ENCODE measurements at places on chromosomes 7 and 10. TPM values are rescaled to one million over a fixed set of nuclear protein-coding genes. Genes with fewer than 3 reads are reported as not detected.

DNA sequence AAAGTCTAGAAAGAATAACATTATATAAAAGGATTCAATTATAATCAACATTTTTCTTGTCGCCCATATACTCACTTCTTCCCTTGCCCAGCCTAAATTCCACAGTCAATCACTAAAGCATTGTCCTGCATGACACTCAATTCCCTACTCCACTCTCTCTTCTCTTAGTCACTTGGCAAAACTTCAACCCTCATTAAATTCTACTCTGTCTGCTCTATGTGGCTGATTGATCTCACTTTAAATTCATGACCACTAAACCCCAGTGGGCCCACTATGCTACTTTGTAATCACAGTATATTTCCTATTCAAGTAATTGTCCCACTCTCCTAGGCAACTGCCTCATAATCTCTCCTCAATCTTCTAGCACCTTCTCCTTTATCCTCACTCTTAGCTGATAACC is 54.1 kb downstream of the MTERF1 start:
- DNase-seq = no peak
- no peaks in the 10 kb centered on the region for H3K4me1 ChIP-seq
- H3K27me3 ChIP-seq = no peaks in the 10 kb centered on the region

- no peaks in the 10 kb centered on the region for H3K36me3 ChIP-seq
- peak overlapping the region; percentile 49 for H3K4me3 ChIP-seq
- H3K27me3 ChIP-seq = peaks cover 66% of the 10 kb centered on the region
- no peak overlapping the region for H3K27ac ChIP-seq
Observed at GRCh38 chr10:128150045-128150493, 23.8 kb upstream of the MKI67 start.

Gene CTNNA3
- total RNA-seq = not detected

DNA sequence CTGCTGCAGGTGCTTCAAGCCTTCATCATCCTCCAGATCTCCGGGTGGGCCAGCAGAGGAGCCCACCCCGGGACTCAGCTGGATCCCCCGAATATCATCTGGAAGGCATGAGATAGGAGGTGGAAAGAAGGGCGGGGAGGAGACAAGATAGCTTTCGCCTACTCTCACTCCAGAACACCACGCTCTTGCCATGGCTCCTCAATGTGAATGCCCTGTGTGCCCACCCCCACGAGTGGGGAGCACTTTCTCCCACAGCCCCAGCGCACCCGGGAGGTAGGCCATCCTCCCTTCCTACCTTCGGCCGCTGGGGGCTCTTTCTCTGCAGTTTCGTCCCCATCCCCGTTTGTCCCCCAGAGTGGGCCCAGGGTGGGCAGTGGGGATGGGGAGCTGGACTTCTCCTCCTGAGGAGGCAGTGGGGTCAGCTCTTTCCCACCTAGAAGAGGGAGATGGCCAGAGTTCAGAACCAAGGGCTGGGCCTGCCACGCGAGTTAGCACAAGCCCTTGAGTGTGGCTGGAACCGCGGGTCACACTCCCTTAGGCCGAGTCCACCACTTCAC is 8.9 kb downstream of the GIGYF1 start:
- no peak for DNase-seq
- no peak overlapping the region for H3K4me3 ChIP-seq
- H3K27ac ChIP-seq = no peak overlapping the region
- H3K4me1 ChIP-seq = peaks cover 45% of the 10 kb centered on the region

Gene DEPP1
- 6.1 TPM for total RNA-seq

DNA sequence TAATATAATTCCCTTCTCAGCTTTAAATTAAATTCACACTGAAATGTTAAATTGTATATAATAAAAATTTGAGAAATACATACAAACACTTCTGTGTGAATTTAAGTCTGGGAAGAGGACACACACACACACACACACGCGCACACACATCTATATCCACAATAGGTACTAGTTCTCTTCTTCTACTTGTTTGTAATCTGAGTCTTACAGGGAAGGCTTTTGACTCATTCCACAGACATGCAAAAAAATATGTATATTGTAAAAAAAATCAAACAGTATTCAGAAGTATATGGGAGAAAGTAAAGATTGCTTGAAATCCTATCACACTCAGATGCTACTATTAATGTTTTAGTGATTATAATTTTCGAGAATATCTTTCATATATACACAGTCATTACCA is 276.2 kb downstream of the MDFIC start:
- H3K36me3 ChIP-seq = no peaks in the 10 kb centered on the region
- no peak overlapping the region for H3K27ac ChIP-seq
- no peaks in the 10 kb centered on the region for H3K4me1 ChIP-seq
- H3K27me3 ChIP-seq = no peaks in the 10 kb centered on the region
- no peak overlapping the region for H3K4me3 ChIP-seq

GRCh38 chr10:101575580-101576210 is 12.4 kb downstream of the POLL start:
- H3K4me3 ChIP-seq = no peak overlapping the region
- no peak for DNase-seq
- peaks cover 12% of the 10 kb centered on the region for H3K36me3 ChIP-seq
- peaks cover 5% of the 10 kb centered on the region for H3K4me1 ChIP-seq
- peaks cover 8% of the 10 kb centered on the region for H3K27me3 ChIP-seq
- H3K27ac ChIP-seq = no peak overlapping the region

- DNase-seq = no peak
- H3K36me3 ChIP-seq = no peaks in the 10 kb centered on the region
- H3K4me1 ChIP-seq = no peaks in the 10 kb centered on the region
- no peak overlapping the region for H3K27ac ChIP-seq
- no peaks in the 10 kb centered on the region for H3K27me3 ChIP-seq
- H3K4me3 ChIP-seq = no peak overlapping the region
Observed at GRCh38 chr7:95927756-95928155, 155.4 kb downstream of the DYNC1I1 start.

- H3K27ac ChIP-seq = no peak overlapping the region
- no peak for DNase-seq
- no peaks in the 10 kb centered on the region for H3K36me3 ChIP-seq
- H3K4me3 ChIP-seq = peak overlapping the region; percentile 27
- H3K4me1 ChIP-seq = no peaks in the 10 kb centered on the region
- H3K27me3 ChIP-seq = no peaks in the 10 kb centered on the region
Observed at GRCh38 chr7:149414745-149415390, 46.0 kb downstream of the ZNF777 start.
